Non-pigmented ciliary epithelial cell (primary cell): ENCODE measurements at places on chromosomes 12 and 14.

GRCh38 chr12:52740584-52740983, 36.6 kb downstream of the KRT76 start:
- no peak for DNase-seq

- DNase-seq = peak; percentile 10
Measured at GRCh38 chr14:79294499-79294898, 916.8 kb downstream of the DIO2 start.

- DNase-seq = no peak
Measured at GRCh38 chr12:112844814-112845565, 53.4 kb downstream of the RPH3A start.

- no peak for DNase-seq
Measured at GRCh38 chr12:116528498-116528897, 30.7 kb upstream of the MAP1LC3B2 start.

DNA sequence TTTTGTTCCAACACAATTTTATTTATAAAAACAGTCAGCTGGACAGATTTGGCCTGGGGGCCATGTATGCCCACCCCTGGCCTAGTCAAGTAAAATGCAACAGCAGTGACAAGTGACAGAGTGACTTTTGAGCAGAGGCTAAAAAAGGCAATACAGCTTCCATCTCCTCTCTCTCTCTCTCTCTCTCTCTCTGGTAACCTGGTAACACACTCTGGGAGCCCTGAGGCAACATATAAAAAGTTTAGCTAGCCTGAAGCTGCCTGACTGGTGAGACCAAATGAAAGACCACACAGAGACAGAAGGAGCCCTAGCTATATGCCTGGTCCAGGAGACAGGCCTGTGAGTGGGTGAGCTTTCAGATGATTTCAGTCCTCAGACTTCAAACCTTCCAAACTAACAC, 105.4 kb downstream of the DENND5B start:
- no peak for DNase-seq

DNA sequence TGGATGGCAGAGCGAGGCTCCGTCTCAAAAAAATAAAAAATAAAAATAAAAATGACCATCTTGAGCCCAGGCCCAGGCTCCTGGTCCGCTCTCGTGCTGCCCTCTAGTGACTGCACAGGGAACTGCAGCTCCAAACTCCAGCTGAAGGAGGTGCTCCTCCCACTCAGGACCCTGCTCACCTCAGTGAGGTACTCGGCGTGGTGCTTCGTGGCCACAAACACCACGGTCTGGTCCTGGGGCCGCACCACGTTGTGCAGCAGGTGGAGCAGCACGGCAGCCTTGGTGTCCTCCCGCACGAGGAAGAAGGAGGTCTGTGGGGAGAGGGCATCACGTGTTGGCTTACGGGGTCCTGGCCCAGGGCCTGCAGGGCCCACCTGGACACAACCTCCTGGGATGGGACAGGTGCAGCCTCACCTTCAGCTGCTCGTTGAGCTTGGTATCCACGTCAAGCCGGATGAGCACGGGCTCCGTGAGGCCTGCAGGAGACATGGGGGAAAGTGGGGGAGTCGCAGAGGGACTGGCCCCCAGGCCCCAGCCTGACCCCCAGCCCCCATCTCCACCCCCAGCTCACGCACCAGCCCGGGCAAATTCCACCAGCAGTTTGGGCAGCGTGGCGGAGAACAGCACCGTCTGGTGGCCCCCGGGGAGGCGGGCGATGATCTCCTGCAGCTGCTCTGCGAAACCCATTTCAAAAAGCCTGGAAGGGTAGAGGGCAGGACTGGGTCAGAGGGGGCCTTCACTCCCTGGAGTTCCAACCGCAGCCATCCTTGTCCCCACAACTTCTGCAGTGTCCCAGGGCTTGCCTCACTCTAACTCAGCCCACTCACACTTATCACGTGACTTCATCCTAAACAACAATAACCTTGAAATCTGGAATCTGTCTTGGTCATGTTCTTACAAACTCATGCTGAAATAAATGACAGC, 10.6 kb downstream of the DDX54 start:
- DNase-seq = no peak

- no peak for DNase-seq
Measured at GRCh38 chr12:131226345-131227265, 272.9 kb downstream of the ADGRD1 start.

- DNase-seq = no peak
Measured at GRCh38 chr12:89960011-89960507, 251.4 kb upstream of the ATP2B1 start.

DNA sequence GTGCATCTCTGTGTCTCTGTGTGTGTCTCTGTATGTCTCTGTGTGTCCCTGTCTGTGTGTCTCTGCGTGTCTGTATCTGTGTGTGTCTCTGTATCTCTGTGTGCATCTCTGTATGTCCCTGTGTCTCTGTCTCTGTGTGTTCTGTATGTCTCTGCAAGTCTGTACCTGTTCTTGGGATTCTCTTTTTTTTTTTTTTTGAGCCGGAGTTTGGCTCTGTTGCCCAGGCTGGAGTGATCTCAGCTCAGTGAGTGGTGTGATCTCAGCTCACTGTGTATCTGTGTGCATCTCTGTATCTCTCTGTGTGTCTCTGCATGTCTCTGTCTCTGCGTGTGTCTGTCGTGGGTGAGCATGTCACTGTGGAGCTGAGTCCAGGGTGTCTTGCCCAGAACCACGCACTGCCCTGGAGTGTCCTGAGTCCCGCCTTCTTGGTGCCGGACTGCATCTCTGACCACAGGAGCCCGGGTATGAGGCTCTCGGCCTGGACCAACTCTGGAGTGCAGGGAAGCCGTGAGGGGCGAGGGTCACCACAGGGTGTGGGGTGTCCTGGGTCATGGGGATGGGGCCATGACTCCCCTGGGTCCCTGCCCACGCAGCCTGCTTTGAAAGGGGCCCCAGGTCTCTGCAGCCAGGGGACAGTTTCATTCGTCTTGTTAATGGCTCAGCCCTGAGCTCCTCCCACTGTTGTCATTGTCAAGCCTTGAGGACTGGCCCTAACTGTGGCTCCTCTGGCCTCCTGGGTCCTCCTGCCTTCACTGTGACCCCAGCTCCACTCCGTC, 11.8 kb downstream of the MYL2 start:
- DNase-seq = no peak

- no peak for DNase-seq
Measured at GRCh38 chr14:61334197-61334701, 12.9 kb downstream of the PRKCH start.

GRCh38 chr12:52552681-52553195, at the start of gene KRT71:
Gene KRT71, minus strand, starts transcription at chr12:52553145. Its CDS starts 68 bp downstream, at chr12:52553077.
- DNase-seq = no peak

GRCh38 chr12:131239384-131240094, 285.8 kb downstream of the ADGRD1 start:
- no peak for DNase-seq

DNA sequence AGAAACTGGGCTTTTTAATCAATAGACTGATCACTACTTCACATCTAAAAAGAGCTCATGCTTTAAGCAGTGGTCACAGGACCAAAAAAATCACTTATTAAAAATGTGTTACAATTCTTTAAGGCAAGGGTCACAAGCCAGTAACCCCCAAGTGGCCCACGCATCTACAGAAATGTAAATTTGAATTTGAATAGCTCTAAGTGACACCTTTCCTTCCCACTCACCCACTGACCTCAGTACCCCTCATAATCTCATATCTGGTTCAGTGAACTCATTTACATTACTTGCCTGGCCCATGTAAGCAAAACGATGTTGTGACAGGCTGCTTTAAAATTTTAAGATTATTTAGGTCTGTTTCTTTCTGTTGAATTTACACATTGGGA, 27.4 kb downstream of the NELL2 start:
- DNase-seq = no peak

- DNase-seq = no peak
Measured at GRCh38 chr12:81465876-81466275, 293.3 kb downstream of the PPFIA2 start.

GRCh38 chr12:132153501-132154340, 9.5 kb downstream of the NOC4L start:
- DNase-seq = peak; percentile 19

- no peak for DNase-seq
Measured at GRCh38 chr12:41103614-41104013, 84.5 kb upstream of the PDZRN4 start.

DNA sequence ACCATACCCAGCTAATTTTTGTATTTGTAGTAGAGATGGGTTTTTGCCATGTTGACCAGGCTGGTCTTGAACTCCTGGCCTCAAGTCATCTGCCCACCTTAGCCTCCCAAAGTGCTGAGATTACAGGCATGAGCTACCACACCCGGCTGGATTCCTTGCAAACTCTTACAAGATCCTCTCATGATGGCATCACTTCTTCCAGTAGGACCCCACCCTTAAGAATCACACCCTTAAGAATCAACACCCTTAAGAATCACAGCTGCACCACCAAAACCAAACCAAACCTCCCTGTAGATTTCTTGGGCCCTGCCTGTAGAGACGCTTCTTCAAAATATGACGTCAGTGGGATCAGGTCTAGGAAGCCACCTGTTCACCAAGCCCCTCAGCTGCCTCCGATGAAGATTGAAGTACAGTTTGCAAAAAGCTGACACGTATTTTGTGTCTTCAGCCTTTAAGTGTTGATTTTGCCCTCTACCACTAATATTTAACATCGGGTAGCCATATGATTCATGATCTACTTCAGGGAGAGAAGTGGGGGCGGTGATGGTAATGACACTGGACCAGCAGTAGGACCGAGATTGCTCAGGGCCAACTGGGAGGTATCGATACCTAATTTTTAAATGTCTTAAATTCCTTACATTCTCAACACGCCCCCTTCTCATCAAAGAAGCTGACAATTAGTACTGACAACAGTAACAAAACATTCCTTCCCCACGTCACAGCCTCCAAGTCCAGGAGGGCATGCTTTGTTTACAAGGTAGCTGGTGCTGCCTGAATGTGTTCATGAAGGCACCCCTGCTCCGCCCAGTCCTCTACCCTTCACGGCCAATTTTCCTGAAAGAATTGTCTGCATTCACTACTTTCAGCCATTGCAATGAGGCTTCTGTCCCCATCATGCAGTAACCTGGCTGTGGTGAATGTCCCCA, 57.2 kb downstream of the ESRRB start:
- no peak for DNase-seq

GRCh38 chr14:54189748-54190354, 207.0 kb upstream of the CDKN3 start:
- DNase-seq = peak; percentile 49

DNA sequence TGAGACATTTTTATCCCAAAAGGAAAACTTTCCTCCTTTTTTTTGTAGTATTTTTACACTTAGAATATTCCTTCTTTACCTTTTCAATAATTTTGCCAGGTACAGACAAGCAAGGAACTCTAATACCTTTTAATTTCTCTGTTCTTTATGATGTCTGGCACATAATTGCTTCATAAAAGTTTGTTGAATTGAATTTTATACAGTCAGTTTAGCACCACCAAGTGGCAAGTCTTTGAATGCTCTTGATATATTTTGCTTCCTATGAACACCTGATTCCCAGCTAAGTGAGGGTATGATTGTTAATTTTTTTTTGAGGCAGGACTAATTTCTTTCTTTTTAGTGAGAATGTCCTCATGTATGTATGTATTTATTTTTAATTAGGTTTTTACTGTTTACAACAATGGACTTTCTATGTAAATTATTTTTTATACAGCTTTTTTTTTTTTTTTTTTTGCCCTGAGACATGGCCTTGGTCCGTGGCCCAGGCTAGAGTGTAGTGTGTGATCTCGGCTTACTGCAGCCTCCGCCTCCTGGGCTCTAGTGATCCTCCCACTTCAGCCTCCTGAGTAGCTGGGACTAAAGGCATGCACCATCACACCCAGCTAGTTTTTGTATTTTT, 6.9 kb downstream of the TBC1D15 start:
- DNase-seq = no peak

DNA sequence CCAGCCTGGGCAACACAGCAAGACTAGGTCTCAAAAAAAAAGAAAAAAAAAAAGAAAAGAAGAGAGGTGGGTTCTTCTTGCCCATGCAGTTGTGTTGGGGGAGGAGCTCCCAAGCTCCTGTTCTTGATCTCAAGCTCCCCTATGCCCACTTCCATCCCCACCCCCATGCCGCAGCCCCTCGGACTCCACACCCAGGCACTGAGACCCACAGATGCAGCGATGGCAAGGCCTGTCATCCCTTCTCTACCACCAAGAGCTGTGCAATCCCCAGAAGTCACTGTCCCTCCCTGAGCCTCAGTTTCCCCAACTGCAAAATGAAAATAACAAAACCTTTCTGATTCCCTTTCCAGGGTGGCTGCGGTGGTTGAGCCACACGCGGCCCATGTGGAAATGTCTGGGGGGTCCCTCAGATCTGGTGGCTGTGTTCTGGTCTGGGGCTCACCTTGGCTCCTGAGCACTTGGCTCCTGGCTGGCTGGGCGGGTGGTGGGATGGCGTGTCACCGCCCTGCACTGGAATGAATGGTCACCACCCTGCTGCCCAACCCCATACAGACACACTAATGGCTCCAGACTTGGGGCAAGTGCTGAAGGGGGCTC, 22.6 kb upstream of the KIF26A start:
- DNase-seq = no peak

DNA sequence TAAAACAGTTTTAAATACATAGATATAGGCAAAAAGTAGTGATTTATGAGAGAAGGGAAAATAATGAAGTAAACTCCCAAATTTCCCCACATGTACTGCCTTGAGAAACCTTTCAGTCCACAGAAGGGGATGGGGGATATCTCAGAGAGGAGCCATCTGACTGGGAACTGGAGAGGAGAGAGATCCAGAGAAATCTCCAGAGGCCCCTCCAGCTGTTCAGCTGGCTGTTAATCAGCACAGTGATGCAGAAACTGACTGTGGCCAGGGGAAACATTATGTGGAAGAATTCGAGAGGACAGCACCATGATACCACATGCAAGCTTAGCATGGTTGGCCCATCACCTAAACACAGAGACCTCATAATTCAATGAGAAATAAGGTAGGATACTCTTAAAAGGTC, 1165.9 kb upstream of the TMEM132C start:
- no peak for DNase-seq

- no peak for DNase-seq
Measured at GRCh38 chr12:127107744-127108143, 1159.2 kb upstream of the TMEM132C start.

DNA sequence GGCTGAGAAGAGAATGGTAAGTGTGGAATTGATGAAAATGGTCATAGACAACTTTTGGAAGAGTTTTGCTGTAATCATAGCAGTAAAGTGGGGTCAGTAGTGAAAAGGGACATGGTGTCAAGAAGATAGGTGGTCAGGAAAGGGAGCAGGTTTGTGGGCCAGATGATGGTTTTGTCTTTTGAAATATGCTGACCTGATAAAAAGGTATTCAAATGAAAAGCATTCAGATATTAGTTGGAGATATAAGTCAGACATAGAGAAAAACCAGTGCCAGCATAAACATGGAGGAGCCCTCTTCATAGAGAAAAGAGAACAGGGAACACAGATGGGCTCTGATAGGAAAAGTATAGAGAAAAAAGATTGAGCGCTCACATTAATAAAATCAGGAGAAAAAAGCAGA, 518.3 kb downstream of the NRXN3 start:
- no peak for DNase-seq

GRCh38 chr12:45415393-45415817, 199.5 kb downstream of the ANO6 start:
- DNase-seq = peak; percentile 99
